Activated T-cell treated with anti-CD3 and anti-CD28 coated beads, Interleukin-2, amount 50 U/mL, for 4 hours (primary cell): ENCODE measurements at places on chromosomes 6 and 20. TPM values are rescaled to one million over a fixed set of nuclear protein-coding genes. Genes with fewer than 3 reads are reported as not detected.

GRCh38 chr6:137588472-137588871 lies 94.3 kb upstream of the OLIG3 start:
- DNase-seq, result no peak

ATRN gene
- total RNA-seq, result 12.3 TPM

- no peak for DNase-seq
Observed at GRCh38 chr6:54935739-54936138, 89.2 kb downstream of the FAM83B start.

DNA sequence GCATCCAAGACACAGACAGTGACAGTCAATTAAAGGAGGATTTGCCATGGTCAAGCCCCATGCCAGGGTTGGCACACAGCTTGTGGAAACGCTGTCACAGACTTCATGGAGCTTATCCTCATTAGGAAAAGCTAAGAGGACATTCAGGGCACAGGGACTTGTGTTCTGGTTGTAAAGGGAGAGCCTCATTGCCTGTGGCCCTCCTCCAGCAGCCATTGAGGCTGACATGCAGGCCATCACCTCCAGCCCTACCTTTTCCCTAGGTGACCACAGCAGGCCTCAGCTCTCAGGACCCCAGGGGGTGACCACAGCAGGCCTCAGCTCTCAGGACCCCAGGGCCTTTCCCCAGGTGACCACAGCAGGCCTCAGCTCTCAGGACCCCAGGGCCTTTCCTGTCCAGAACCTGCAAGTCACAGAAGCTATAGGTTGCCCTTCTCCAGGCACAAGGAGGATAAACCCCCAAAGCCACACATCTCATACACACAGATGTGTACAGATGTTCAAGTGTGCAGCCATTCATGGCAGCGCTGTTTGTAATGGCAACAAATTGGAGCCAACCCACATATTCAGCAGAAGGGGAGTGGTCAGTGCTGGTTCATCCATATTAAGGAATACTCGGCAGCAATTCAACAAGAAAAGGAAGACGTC lies 26.1 kb downstream of the DUSP22 start:
- DNase-seq, result no peak

- DNase-seq, result no peak
Observed at GRCh38 chr6:109447878-109448555, 7.5 kb downstream of the SMPD2 start.

SLC22A7 gene
- not detected for total RNA-seq

DNA sequence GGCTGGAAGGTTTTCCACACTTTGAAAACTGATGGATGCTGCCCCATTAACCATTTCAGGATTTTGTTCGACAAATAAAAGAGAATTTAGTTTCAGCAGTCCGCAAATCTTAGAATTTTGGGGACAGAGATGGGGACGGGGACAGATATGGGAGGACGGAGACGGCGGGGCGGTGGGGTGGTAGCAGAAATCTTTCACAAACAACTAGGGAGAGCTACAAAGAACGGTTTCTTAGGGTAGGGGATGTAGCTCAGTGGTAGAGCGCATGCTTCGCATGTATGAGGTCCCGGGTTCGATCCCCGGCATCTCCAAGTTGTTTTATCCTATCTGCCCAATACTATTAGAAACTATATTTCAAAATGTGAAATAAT lies 15.1 kb downstream of the HMGN4 start:
- peak; percentile 78 for DNase-seq

DNA sequence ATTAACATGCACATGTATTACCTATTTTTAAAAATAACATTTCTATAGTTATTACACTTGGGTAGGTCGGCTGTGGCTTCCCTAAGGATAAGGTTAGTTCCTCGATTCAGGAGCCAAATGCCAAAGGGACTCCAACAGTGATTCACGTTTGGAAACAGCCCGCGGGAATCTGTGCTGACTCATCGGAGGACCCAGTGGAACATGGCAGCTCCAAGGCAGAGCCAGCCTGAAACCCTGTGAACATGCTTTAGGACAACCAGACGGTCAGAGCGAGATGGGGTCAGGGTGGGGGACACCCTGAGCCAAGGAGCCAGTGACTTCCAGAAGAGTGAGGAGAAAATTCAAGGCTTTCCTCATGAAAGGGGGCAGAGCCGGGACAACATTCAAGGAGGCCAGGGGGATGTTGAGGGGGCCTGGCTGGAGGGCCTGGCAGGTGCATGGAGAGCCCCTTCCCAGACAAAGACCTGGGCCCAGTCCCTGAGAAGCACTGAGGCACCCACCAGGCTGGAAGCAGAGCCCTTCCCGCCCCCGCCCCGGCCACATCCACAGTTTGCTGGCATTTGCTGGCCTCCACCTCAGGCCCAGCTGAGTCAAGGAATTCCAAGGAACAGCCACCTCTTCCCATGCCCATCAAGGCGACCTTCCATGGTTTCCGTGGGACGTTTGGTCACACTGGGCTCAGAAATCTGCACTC lies 133.2 kb downstream of the SNX5 start:
- DNase-seq, result no peak

FRK gene
- 0.03 TPM for total RNA-seq

DNA sequence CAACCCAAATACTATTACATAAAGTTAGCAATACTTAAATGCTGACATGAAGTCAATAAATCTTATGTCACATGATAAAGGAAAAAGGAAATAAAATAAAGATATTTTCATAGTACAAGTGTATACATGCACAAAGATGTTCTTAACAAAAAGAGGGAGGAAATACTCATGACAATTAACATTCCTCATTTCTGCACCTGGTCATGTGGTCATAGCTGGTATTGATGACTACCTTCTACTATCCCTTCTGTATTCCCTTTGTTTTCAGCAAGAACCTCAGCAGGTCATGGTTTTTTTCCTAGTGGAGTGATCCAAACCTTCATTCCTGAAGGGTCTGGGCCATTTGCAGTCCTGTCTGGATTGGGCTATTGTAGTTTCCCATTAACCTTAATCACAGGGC lies 43.5 kb upstream of the FYN start:
- DNase-seq, result no peak

GRCh38 chr6:167549213-167549612 lies 224.3 kb downstream of the TTLL2 start:
- no peak for DNase-seq

- no peak for DNase-seq
Observed at GRCh38 chr6:108665495-108666196, 104.9 kb downstream of the FOXO3 start.

TSPO2 gene
- total RNA-seq, result not detected

GRCh38 chr20:17619351-17620093 lies 49.6 kb downstream of the DSTN start:
- DNase-seq, result no peak

DNA sequence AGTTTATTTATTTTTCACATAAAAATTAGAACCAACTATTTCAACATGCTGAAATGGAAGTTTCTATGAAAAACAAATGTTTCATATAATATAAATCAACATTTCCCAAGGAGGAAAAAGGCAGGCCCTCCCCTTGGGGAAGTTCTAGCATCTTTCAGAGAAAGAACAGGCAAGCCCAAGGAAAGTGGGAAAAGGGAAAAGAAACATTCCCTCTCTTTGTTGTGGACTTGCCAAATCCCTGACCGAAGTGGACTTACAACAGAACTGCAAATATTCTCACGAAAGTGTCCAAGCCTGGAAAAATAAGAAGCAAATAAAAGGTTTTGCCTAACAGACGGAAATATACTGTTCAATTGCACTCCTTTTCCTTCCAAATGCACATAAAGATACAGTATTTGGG lies 214.4 kb downstream of the ATXN1 start:
- DNase-seq, result no peak

DNA sequence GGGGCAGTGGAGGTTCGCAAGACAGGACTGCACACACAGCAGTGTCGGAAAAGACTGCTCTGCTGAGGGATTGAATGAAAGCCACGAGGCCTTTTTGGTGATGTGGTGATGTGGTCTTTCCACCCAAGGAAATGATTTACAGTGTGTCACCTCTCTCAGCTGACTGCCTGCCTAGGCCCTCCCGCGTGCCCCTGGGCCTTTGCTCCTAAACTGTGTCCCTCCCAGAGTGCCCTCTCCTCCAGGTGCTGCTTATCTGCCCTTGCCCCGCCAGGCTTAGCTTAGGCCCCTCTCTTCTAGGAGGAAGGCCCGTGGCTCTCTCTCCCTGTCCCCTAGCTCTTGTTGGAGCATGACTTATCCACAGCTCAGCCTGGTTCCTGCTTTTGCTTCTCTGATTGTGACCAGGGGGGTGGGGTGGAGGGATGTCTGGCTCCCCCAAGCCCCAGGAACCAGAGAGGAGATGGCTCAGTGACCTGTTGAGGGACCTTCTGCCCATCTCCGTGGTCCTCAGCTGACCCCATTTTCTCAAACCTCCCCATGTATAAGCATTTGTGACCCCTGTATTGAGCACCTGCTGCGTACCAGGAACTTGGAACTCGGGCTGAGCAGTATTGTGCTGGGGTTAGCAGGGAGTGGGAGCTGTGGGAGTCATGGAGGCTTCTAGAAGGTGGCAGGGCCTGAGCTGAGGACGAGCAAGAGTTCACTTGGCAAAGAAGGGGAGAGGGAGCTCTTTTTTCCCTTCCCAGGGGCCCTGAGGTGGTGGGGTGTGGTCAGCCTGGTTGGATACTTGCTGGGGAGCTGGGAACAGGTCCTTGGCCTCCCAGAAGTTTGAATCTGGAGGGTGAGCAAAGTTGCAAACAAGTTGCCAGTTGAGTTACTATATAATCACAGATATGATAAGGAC lies 2.2 kb downstream of the SRC start:
- no peak for DNase-seq

DNA sequence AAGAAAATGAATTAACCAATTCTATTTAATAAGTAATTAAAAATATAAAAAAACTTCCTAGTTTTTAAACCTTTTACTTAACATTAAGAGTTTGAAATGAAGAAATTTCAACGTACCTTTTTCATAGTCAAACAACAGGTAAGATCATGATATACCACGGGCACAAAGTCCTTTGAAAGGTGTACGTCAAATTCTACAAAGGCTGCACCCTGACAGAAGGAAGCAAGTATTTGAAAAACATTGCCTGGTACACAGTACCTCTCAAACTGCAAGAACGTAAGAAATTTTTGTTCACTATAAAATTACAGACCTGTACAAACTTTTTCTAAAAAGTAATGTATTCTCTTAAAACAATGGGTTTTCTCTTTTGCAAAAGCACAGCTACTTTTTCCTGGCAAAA lies 180.2 kb upstream of the SHLD1 start:
- DNase-seq, result no peak
